ENCODE measurements at places on chromosomes 12 and 14. TPM values are rescaled to one million over a fixed set of nuclear protein-coding genes. Genes with fewer than 3 reads are reported as not detected.

- no peak for DNase-seq
Measured at GRCh38 chr14:74705613-74706500, 7.0 kb downstream of the AREL1 start.

GRCh38 chr12:51900323-51900889 is 6.9 kb upstream of the ACVRL1 start:
- no peak for DNase-seq

DNA sequence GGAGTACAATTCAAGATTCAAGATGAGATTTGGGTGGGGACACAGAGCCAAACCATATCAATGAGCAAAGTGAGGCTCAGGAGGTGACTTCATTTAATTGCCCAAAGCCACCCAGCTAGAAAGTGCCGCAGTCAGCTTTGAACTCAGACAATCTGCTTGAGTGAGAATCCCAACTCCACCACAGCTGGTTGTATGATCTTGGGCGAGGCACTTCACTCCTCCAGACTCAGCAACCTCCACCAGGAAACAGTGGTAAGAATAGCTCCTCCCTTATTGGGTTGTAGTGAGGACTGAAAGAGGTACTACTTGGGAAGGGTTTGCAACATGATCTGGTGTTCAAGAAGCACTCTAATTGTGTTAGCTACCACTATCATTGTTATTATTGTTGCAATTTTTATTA is 129.2 kb upstream of the RFLNA start:
- no peak for DNase-seq

DNA sequence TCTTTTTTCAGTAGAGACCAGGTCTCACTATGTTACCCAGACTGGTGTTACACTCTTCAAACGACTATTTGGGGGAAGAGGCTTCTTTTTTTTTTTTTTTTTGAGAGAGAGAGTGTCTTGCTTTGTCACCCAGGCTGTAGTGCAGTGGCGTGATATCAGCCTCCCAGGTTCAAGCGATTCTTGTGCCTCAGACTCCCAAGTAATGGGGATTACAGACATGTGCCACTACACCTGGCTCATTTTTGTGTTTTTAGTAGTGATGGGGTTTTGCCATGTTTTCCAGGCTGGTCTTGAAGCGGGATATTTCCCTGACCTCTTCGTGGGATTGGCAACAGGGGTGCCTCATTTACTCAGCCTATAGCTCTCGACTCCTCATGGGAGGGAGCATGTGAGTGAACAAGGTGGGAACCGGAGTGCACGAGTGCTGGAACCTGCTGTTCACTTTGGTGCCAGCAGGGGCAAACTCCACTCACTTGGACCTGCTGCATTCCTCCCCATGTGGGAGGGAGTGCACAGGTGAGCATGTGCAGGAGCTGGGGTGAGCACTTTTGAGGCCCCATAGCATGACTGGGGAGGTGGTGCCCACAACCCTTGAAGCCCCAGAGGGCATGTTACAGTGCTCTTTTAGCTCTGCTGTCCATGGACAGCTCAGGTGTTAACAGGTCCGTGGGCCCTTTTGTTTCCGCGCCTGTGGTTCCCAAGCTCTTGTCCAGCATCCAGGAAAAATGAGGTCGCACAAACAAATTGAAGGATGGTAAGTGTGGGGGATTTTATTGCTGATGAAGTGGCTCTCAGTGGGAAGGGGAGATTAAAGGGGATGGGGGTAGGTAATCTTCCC is 79.1 kb upstream of the HECTD1 start:
- DNase-seq: no peak

The LIN7A gene
- 20.3 TPM for polyA plus RNA-seq

The DLGAP5 gene
- 32.8 TPM for polyA plus RNA-seq

The PIANP gene
- polyA plus RNA-seq: 8.9 TPM

The ALX1 gene
- polyA plus RNA-seq: 35.3 TPM

The TMEM30B gene
- 11.9 TPM for polyA plus RNA-seq
